ENCODE measurements at places on chromosomes 1 and 21.

DNA sequence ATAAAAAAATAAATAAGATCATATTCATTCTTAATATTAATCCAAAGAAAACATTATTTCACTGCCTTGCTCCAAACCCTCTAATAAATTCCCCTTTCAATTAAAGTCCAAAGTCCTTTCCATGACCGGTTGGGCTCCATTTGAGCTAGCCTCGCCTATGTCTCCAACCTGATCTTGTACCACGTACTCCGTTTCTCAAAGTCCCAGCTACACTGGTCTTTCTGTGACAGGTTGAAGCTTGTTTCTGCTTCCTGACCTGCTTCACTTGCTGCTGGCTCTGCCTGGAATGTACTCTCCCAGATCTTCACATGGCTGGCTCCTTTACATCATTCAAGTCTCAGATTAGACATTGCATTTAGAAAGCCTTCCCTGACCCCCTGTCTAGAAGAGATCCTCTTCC is 16.4 kb downstream of the RPL5 start:
- DNase-seq: no peak

DNA sequence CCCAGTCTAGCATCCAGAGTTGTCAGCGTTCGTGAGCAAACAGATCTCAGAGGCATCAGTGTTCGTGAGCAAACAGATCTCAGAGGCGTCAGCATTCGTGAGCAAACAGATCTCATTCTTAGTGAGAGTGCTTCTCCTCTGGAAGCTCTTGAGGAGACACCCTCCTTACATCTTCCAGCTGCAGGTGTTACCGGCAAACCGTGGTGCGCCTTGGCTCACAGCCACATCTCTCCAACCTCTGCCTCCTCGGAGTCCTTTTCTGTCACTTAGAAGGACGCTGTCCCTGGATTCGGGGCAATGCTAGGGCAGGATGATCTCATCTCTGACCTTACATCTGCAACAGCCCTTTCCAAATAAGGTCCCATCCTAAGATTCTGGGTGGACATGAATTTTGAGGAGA is 14.6 kb upstream of the UMODL1 start:
- DNase-seq: peak; percentile 77

DNA sequence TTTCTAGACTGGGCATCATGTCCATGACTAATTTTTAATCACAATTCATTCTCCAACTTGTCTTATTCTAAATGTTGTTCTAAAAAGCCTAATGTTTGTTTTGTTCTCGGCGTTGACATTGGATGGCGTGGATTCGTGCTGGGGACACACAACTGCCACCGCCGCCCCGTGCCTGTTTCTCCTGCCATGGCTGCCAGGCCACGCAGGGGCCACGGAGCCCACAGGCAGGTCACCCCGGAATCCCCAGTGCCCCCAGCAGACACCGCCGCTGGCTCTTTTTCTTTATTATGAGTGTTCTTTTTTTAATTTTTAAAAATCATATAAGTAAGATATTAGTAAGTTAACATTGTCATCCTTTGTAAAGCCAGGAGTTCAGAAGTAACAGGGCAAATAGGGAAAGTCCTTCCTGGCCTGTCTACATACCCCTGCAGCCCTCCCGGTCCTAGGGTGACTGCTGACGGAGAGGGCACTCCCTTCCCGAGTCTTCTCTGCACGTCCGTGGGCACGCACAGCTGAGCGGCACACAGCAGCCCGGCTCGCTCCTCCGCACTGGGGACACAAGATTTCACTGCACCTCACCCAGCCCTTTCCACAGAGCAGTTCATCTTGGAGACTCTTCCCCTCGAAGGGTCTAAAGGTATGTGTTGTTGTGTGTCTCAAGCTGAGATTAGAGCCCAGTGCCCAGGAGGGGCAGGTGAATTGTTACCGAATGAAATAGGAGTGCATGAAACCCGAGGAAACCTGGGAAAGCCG is 32.1 kb downstream of the KRTAP10-1 start:
- no peak for DNase-seq

- DNase-seq: no peak
Observed at GRCh38 chr1:116324411-116324810, 48.6 kb upstream of the ATP1A1 start.

DNA sequence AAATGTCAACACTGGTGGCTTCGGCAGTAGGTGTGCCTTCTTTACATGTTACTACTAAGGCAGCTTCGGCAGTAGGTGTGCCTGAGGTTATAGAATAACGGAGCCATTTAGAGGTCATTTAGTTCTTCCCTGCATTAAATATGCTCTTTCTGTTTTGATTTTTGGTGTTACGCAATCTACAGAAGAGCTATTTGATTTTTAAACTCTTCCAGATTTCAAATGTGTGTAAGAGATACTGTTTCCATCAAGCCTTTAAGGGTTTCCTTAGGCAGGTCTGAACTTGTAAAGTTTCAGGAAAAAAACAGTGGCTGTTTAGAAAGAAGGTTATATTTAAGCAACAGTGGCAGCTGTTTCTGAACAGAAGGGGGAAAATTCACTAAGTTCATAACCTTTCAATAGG is 54.8 kb downstream of the PIK3R3 start:
- no peak for DNase-seq

GRCh38 chr1:232754930-232755329 is 50.3 kb upstream of the MAP10 start:
- no peak for DNase-seq

DNA sequence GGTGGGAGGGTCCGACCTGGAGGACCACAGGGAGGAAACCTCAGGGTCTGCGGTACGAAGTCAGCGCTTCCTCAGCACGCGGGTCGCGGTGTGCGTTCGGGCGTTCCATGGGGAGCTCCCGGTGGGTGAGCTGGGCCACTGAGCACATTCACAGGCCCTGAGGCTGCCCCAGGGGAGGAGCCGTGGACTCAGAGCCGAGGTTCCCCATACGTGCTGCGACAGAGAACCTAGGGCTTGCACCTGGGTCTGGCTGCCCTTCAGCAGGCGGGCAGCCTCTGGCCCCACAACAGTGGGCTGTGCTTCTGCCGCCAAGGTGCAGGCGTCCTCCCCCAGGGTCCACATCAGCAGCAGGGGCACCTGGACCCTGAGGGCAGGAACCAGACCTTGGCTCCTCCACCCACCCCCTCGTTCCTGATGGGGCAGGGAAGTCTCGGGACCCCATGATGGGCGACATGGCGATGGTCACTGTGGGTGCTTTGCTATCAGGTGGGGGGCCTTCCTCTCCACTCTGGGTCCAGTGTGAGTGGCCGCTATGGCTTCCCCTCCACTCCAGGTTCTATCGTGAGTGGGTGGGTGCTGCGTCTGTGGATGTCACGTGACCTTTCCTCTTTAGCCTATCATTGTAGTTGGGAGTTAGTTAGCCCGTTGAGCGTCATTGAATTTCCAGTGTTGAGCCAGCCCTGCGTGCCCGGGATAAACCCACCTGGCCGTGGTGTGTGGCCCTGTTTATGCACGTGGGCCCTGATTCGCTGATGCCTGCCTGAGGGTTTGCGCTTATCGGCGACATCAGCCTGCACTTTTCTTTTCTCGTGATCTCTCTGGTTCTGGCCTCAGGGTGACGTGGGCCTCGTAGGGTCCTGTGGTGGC is 27.9 kb downstream of the FTCD start:
- DNase-seq: no peak

GRCh38 chr1:96145492-96145891 is 576.1 kb upstream of the PTBP2 start:
- no peak for DNase-seq

- no peak for DNase-seq
Observed at GRCh38 chr1:232699814-232700213, 69.9 kb upstream of the SIPA1L2 start.

GRCh38 chr1:167127661-167128060 is 33.8 kb downstream of the STYXL2 start:
- no peak for DNase-seq

DNA sequence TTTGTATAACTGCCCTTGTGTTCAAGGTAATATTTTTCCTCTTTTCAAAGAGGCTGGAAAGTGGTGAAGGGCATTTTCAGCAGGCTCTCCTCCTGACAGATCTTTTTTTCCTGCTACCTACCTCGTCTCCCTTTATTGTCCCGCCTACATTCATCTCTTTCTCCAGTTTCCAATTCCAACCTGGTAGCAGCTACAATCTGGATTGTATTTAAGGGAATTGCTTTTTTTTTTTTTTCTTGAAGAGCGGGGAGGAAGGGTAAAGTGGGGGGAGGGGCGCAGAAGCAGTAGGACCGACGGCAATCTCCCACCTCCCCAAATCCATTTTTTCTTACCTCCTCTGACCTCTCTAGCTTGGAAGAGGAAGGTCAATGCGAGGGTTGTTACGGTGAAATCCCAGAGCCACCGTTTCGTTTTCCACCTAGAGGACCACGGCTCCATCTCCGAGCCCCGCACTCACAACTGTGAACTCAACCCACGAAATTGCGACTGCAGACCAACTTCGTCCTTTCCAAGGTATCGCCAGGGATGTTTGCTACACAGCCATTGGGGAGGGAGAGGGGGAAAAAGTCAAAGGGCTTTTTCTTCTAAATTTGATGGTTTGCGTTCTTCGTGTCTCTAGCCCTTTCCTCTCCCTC is 464 bp downstream of the COL11A1 start:
- no peak for DNase-seq

- no peak for DNase-seq
Observed at GRCh38 chr1:29719253-29719652, 482.9 kb downstream of the PTPRU start.

DNA sequence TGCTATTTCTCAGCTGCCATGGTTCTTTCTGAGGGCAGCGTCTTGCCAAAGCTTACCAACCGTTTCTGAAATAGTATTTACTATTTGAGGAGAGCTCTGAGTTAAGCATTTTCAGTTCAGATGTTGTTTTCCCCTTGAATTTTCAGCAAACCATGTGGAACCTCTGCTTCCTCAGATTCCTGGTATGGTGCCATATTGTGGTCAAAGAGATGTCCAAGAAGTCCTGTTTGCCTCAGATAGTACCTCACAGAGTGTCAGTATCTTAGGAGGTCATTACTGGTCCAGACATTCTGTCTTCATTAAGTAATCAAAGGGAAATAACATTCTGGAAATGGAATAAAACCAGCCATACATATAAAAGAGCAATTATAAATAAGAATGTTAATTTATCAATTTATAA is 36.6 kb downstream of the VANGL2 start:
- no peak for DNase-seq

DNA sequence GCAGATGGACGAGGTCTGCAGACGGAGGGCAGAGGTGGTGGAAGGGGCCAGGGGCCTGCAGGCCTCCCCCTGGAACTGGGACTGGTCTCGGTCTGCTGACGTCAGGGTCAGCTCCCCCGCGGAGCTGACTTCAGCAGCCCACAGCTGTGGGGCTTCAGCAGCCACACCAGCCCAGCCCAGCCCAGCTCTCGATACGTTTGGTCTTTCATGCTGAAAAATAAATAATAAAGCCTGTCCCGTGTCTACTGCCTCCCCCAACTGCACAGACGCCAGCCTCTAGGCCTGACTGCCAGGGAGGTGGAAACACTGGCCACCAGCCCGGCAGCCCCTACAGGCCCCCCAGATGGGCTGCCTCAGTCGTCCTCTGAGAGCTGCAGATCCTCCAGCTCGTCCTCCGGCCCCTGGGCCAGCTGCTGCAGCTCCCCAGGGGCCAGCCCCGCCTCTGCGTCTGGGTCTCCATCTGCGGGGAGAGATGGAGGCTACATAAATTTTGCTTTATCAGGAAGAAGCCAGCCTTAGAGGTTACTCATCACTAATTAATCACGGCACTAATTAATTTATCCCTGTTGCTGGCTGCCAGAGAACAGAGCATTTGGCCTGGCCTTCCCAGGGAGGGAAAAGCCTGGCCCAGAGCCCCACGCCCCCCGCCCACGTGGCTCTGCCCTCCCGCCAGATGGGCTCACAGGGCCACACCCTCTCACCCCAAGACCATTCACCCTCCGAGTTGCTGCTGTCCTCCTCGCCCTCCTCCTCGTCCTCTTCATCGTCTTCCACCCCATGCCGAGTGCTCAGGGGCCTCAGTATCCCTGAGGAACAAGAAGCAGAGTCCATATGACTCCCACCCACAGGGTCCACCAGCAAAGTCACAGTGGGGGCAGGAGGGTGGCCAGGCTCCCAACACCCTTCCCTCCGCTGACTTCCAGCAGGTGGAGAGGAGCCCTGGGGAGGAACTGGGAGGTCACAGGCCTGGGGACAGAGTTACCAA is 14.4 kb downstream of the NOC2L start:
- no peak for DNase-seq

DNA sequence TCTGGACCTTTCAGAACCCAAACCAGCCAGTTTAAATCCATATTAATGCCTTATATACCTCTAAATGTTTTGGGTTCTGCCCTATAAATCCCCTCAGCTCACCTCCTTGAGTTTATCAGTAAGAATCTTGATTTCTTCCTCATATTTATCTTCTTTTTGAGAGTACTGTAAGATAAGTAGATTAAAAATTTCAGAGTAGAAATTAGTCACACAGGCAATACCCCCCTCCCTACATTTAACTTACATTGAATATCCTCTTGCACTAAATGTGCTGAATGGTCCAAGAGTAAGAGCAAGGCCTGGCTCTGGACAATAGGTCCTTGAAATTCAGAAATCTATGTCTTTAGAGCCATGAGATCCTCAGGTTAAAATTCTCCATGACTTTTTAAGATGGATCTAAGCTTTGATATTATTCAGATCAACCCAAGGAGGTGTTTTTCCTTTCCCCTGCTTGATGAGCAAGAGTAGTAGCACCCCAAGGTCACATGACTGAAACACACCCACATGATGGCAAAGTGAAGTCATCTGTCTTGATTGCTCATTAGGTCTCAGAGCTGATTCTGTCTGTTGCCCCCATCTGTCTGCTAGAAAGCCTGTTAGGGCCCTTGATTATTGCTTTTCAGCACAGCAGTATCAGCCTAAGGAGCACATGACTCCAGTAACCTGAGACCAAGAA is 15.8 kb upstream of the NUP210L start:
- no peak for DNase-seq

DNA sequence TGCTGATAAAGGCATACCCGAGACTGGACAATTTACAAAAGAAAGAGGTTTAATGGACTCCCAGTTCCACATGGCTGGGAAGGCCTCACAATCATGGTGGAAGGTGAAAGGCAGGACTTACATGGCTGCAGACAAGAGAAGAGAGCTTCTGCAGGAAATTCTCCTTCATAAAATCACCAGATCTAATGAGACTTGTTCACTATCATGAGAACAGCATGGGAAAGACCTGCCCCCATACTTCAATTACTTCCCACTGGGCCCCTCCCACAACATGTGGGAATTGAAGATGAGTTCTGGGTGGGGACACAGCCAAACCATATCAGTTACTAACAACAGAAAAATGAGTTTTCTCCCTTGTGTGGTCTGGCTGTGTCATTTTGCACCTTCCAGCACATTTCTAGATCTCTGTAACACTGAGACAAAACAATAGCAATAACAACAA is 741.4 kb downstream of the KCNT2 start:
- DNase-seq: no peak

- DNase-seq: no peak
Observed at GRCh38 chr1:15275921-15276683, 29.1 kb downstream of the FHAD1 start.

GRCh38 chr1:225849925-225850324 is 32.3 kb downstream of the TMEM63A start:
- DNase-seq: no peak

- no peak for DNase-seq
Observed at GRCh38 chr1:49136738-49137251, 360.1 kb upstream of the BEND5 start.

DNA sequence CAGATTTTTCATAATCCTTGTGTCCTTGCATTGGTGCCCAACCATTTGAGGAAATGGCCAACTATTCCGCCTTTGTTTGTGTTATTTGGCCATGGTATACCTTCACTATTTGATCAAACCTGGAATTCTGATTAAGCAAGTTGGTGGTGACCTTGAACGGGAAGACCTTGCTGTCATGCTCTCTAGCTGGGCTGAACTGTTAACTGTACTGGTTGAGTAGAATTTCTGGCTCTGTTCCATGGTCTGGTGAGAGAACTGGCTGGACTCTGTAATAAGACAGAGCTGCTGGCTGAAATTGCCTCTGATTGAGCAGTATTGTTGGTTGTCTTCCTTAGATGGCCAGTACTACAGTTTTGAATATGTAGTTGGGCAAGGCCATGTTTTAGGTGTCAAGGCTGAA is 3.0 kb upstream of the LCE3C start:
- DNase-seq: no peak
